ENCODE measurements at places on chromosomes 11 and 22.

GRCh38 chr11:27471589-27472397 is 797 bp downstream of the LGR4 start:
- DNase-seq = no peak

GRCh38 chr22:38314933-38315822 is 2.1 kb downstream of the CSNK1E start:
- DNase-seq = peak; percentile 32

DNA sequence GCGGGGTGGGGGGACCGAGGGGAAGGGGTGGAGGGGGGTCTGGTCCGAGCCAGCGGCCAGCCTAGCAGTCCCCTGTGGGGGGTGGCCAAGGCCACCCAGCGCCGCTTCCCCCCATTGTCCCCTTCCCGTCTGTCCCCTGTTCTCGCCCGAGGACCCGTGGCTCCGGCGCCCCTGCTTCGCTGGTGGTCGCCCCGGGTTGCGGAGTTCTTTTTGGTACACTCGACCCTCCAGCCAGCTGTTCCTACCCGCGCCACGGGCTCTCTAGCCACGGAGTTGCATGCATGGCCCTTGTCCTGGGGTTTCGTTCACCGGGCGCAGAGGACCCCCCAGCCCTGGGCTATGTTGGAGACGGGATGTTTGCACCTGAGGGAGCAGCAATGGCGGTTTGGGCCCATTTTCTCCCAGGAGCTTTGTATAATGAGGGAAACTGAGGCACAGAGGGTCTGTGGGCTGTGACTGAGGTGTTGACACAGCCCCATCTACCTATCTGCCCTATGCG is 489 bp downstream of the RNF214 start:
- DNase-seq = no peak

GRCh38 chr11:6626971-6627761 is 7.9 kb upstream of the TPP1 start:
- DNase-seq = no peak

DNA sequence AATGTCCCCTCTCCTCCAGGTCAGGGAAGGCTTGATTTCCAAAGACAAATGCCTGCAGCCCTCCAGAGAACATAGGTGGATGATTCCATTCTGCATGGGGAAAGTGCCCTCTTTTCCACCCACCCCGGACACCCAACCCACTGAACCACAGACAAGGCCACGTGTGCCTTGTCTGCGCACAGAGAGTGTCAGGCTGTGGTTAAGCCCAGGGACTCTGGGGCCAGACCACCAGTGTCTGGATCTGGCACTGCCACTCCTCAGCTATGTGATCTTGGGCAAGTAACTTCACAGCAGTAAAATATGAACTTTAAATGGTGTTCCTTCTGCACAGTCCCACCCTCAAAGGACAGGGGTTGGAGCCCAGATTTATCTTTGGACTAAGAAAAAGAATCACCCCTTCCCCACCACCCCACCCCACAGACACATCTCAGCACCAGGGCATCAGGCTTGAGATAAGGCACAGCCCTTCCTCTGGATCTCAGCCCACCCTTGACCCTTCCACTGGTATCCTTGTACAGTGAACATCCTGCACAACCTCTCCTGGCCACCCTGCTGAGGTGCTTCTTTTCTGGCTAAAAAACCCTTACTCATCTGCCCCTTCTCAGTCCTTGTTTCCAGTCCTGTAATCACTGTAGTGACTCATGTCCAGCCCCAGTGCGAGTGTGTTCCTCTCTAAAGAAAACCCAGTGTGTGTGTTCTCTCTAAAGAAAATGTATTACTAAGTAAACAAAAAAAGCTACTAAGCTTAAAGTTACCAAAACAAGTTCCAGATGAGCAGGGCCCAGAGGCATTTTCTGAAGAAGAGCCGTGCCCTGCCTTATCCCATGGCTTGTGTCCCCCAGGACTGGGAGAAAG is 1.9 kb upstream of the PTGDR2 start:
- DNase-seq = peak; percentile 16

- DNase-seq = no peak
Observed at GRCh38 chr11:11440144-11440543, 87.1 kb upstream of the CSNK2A3 start.

GRCh38 chr22:21951931-21952465 is 650 bp downstream of the PPM1F start:
- DNase-seq = peak; percentile 36

GRCh38 chr11:12100841-12101242 is 9.5 kb upstream of the MICAL2 start:
- DNase-seq = peak; percentile 29

DNA sequence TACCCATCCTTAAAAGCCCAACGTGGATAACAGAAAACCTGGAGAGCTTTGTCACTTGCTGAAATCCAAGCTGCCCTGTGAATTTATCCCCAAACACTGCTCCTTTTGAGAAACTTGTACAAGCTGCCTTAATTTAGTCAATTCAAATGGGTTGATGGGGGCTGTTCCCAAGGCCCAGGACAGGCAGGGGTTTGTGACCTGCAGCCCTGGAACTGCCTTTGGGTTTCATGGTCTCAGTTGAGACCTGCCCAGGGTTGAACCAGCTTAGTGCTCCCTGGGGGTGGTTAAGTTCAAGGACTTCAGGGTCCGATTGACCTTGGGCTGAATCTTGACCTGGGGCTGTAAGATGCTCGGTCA is 112.1 kb upstream of the OR4B1 start:
- DNase-seq = no peak

- peak; percentile 34 for DNase-seq
Observed at GRCh38 chr11:106271086-106271485, 193.6 kb downstream of the AASDHPPT start.

GRCh38 chr11:115741376-115742107 is 237.3 kb upstream of the CADM1 start:
- no peak for DNase-seq

DNA sequence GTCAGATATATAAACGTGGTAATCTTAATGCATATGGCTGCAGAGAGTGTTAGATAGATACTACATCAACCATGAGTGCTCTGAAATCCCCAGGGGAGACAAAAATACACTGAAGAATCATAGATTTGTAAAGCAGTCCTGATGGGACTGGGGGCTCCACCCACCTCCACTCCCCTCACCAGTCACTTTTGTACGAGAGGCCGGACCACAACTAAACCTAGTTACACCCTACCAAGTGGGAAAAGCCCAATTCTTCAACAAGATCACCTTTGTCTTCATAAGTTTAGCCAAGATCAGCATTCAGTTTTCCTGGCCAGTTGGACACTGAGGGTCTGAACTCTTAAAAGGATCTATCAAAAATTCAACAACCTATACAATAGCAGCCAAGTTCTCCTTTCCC is 1.5 kb downstream of the SF1 start:
- no peak for DNase-seq

DNA sequence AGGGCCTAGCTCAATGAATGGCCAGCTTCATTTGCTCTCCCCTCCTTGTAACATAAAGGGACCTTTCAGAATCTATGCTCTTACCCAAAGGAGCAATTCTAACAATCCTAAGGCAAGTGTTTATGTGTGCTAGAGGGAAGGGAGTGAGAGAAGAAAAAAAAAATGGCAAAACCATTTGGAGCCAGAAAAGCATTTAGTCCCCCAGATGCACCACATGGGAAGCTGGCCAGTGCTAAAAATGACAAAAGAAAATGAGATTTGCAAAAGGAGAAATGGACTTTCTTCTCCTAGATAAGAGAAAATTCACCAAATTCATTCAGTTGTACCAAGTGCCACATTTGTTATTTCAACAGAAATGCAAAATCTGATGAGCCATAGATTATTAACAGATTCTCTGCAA is 52.8 kb downstream of the SERGEF start:
- DNase-seq = no peak
